ENCODE measurements at places on chromosomes 16 and 17. TPM values are rescaled to one million over a fixed set of nuclear protein-coding genes. Genes with fewer than 3 reads are reported as not detected.

CDH3 gene
- 0.81 TPM for total RNA-seq

GRB2 gene
- 106 TPM for total RNA-seq

GRCh38 chr16:19765860-19766553 lies 47.9 kb downstream of the IQCK start:
- no peaks in the 10 kb centered on the region for H3K4me1 ChIP-seq
- H3K4me3 ChIP-seq: no peak overlapping the region
- peak; percentile 83 for DNase-seq
- no peaks in the 10 kb centered on the region for H3K27me3 ChIP-seq

GRCh38 chr17:64975318-64976087 lies 56.2 kb upstream of the LRRC37A3 start:
- peak overlapping the region; percentile 23 for H3K4me3 ChIP-seq
- DNase-seq: peak; percentile 97
- no peaks in the 10 kb centered on the region for H3K27me3 ChIP-seq
- H3K36me3 ChIP-seq: no peaks in the 10 kb centered on the region

DNA sequence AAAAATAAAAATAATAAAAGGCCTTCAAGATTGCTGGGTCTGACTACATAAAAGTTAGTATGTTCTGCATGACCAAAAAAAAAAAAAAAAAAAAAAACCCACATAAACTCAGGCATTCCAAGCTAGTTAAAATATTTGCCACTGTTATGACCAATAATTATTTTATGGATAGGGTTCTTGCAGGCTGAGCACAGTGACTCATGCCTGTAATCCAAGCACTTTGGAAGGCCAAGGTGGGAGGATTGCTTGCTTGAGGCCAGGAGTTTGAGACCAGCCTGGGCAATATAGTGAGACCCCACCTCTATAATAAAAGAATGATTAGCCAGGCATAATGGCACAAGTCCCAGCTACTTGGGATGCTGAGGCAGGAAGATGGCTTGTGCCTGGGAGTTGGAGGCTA lies 8.1 kb downstream of the SCNN1B start:
- no peaks in the 10 kb centered on the region for H3K4me1 ChIP-seq
- no peak overlapping the region for H3K27ac ChIP-seq
- H3K27me3 ChIP-seq: no peaks in the 10 kb centered on the region
- no peaks in the 10 kb centered on the region for H3K36me3 ChIP-seq

- H3K36me3 ChIP-seq: no peaks in the 10 kb centered on the region
- H3K27me3 ChIP-seq: no peaks in the 10 kb centered on the region
- H3K4me3 ChIP-seq: no peak overlapping the region
- no peaks in the 10 kb centered on the region for H3K4me1 ChIP-seq
These were observed 8.0 kb upstream of the HES7 start for GRCh38 chr17:8131844-8132441.

GRCh38 chr17:81102352-81102751 lies 63.0 kb upstream of the PVALEF start:
- no peaks in the 10 kb centered on the region for H3K4me1 ChIP-seq
- no peaks in the 10 kb centered on the region for H3K36me3 ChIP-seq
- DNase-seq: no peak
